ENCODE measurements at places on chromosomes 4 and X.

DNA sequence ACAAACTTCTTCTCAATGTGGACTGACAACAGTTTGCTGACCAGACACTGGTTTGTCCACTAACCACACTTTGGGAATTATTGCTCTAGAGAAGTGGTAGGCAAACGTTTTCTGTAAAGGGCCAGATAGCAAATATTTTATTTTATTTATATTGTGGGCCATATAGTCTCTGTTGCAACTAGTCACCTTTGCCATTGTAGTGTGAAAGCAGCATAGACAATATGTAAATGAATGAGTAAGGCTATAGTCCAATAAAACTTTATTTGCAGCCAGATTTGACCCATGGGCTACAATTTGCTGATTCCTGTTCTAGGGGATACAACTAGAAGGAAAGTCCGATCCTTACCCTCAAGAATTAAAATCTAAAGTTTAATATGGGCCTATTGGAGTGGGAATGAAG is 14.5 kb downstream of the TSPAN7 start:
- H3K4me3 ChIP-seq: no peak overlapping the region
- DNase-seq: no peak
- no peaks in the 10 kb centered on the region for H3K36me3 ChIP-seq
- peaks cover 15% of the 10 kb centered on the region for H3K27me3 ChIP-seq

DNA sequence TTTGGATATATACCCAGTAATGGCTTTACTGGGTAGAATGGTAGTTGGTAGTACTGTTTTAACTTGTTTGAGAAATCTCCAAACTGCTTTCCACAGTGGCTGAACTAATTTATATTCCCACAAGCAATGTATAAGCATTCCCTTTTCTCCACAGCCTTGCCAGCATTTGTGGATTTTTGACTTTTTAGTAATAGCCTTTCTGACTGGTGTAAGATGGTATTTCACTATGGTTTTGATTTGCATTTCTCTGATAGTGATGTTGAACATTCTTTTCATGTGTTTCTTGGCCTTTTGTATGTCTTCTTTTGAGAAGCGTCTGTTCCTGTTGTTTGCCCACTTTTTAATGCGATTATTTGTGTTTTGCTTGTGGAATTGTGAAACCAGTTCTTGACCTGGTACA is 290.5 kb downstream of the BMPR1B start:
- H3K27me3 ChIP-seq: no peaks in the 10 kb centered on the region
- no peak overlapping the region for H3K27ac ChIP-seq
- no peaks in the 10 kb centered on the region for H3K36me3 ChIP-seq
- no peak for DNase-seq

DNA sequence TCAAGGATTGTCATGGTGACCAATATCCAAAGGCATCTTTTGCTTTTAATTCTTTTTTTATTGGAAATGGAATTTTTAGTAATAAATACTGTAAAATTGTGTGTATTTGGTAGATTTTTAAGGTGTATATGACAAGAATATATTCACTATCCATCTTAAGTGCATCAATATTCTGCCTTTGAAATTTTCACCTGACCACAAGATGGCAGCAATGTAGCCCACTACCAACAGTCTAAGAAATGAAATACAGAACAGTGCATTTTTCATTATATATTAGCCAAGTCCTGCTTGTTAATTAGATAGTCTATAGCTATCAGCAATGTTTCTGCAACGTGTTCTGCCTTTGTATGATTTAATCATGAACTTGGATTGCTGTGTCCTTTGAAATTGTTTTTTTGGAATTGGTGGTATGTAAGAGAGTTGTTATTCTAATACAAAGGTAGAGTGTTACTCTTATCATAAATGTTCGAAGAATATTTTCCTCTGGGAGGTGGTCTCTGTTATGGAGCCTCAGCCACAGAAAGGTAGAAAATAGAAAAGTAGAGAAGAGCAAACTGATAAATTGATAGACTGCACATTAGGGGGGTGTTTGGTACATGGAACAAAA is 38.2 kb downstream of the HPGDS start:
- H3K27ac ChIP-seq: no peak overlapping the region
- H3K4me1 ChIP-seq: no peaks in the 10 kb centered on the region
- no peak for DNase-seq
- no peaks in the 10 kb centered on the region for H3K27me3 ChIP-seq

DNA sequence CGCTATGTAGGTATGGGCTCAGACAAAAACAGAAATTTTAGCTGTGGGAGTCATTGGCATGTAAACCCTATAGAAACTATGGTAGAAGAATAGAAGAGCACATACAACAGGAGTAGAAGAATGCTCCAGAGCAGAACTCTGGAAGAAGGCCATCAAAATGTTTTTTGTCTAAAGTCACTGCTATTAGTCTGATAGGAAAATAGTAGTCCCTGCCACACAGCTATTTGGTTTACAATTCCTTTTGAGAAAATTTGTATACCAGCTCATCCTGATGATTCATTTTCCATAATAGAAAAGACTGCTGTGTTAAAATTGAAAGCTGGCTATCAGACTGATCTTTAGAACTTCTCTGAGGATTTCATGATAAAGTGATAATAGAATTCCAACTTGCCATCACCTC is 32.8 kb upstream of the ADAD1 start:
- H3K27me3 ChIP-seq: no peaks in the 10 kb centered on the region
- peaks cover 3% of the 10 kb centered on the region for H3K36me3 ChIP-seq
- no peak overlapping the region for H3K27ac ChIP-seq
- DNase-seq: no peak
- no peaks in the 10 kb centered on the region for H3K4me1 ChIP-seq
- no peak overlapping the region for H3K4me3 ChIP-seq

GRCh38 chrX:111328858-111329257 is 58.6 kb upstream of the CAPN6 start:
- no peaks in the 10 kb centered on the region for H3K36me3 ChIP-seq
- no peaks in the 10 kb centered on the region for H3K4me1 ChIP-seq
- DNase-seq: no peak
- no peak overlapping the region for H3K27ac ChIP-seq
- H3K27me3 ChIP-seq: no peaks in the 10 kb centered on the region

GRCh38 chrX:15170927-15171326 is 99.0 kb downstream of the ASB9 start:
- no peak for DNase-seq
- no peaks in the 10 kb centered on the region for H3K36me3 ChIP-seq
- H3K4me1 ChIP-seq: no peaks in the 10 kb centered on the region
- H3K27ac ChIP-seq: no peak overlapping the region

GRCh38 chrX:8987672-8988250 is 46.2 kb downstream of the FAM9B start:
- H3K27ac ChIP-seq: no peak overlapping the region
- DNase-seq: no peak
- H3K4me1 ChIP-seq: no peaks in the 10 kb centered on the region
- peaks cover 9% of the 10 kb centered on the region for H3K27me3 ChIP-seq

DNA sequence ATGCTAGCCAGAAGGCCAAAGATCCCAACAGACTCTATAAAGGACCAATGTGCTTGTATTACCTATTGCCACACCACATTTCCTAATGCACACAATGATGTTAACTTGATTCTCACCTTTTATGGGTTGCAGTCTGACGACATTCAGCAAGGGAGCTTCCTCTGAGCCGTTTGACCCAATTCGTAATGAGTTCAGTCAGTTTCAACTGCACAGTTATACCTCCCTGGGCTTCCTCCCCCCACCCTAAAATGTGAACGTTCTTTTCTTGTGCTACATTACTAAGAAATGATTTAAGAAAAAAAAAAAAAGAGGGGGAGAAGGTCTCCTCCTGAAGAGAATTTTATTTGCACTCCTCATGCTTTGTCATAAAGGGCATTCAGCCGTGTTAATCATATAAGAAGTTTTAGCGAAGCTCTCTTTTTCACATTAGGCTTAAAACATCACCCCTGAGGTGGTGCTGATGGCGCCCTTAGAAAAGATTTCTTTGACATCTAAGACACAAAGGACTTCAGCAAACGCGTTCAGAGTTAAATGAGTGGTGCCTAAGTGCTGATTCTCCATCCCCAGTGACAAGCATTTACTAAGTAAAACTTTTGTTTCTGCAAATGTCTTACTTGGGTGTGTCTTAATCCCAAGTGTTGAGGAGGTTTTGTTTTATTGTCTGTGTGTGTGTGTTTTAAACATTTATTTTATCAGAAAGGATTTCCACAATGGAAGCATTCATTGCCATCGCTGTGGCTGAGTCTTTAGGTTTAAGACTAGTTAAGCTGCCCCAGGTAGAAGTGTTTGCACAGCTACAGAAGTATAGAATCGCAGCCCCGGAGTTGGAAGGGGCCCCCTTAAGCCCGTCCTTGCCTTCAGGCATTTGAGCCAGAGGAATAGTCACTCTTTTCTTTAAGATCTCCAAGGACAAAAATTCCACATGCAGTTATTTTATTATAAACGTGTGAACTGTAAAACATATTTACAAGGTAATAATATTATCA is 15.2 kb upstream of the GPC3 start:
- no peak overlapping the region for H3K27ac ChIP-seq
- no peaks in the 10 kb centered on the region for H3K36me3 ChIP-seq
- H3K27me3 ChIP-seq: no peaks in the 10 kb centered on the region
- no peaks in the 10 kb centered on the region for H3K4me1 ChIP-seq

- H3K36me3 ChIP-seq: no peaks in the 10 kb centered on the region
- DNase-seq: no peak
- H3K27me3 ChIP-seq: no peaks in the 10 kb centered on the region
- H3K4me1 ChIP-seq: no peaks in the 10 kb centered on the region
Observed at GRCh38 chr4:111562826-111563225, 582.4 kb upstream of the FAM241A start.

GRCh38 chr4:24768604-24769003 is 26.8 kb upstream of the SOD3 start:
- H3K4me3 ChIP-seq: no peak overlapping the region
- H3K27me3 ChIP-seq: no peaks in the 10 kb centered on the region
- H3K27ac ChIP-seq: no peak overlapping the region
- no peak for DNase-seq

GRCh38 chr4:6672131-6672530 is 21.5 kb upstream of the S100P start:
- H3K27me3 ChIP-seq: no peaks in the 10 kb centered on the region
- no peak overlapping the region for H3K27ac ChIP-seq
- H3K4me1 ChIP-seq: peaks cover 7% of the 10 kb centered on the region
- H3K4me3 ChIP-seq: no peak overlapping the region
- no peak for DNase-seq

- H3K27me3 ChIP-seq: no peaks in the 10 kb centered on the region
- no peaks in the 10 kb centered on the region for H3K4me1 ChIP-seq
- H3K36me3 ChIP-seq: no peaks in the 10 kb centered on the region
Observed at GRCh38 chr4:168708108-168708507, 211.3 kb downstream of the PALLD start.

GRCh38 chr4:48311896-48312295 is 29.4 kb upstream of the SLAIN2 start:
- H3K4me3 ChIP-seq: no peak overlapping the region
- H3K27ac ChIP-seq: no peak overlapping the region
- no peaks in the 10 kb centered on the region for H3K27me3 ChIP-seq
- H3K36me3 ChIP-seq: no peaks in the 10 kb centered on the region
- H3K4me1 ChIP-seq: no peaks in the 10 kb centered on the region
- DNase-seq: no peak

- H3K27me3 ChIP-seq: no peaks in the 10 kb centered on the region
- H3K4me1 ChIP-seq: no peaks in the 10 kb centered on the region
- H3K36me3 ChIP-seq: no peaks in the 10 kb centered on the region
- no peak overlapping the region for H3K4me3 ChIP-seq
Observed at GRCh38 chrX:136271300-136271699, 20.1 kb upstream of the MAP7D3 start.

GRCh38 chrX:123807835-123808416 is 51.9 kb upstream of the XIAP start:
- H3K27ac ChIP-seq: no peak overlapping the region
- H3K4me1 ChIP-seq: no peaks in the 10 kb centered on the region
- H3K27me3 ChIP-seq: no peaks in the 10 kb centered on the region
- no peak for DNase-seq
- H3K4me3 ChIP-seq: no peak overlapping the region
- no peaks in the 10 kb centered on the region for H3K36me3 ChIP-seq

DNA sequence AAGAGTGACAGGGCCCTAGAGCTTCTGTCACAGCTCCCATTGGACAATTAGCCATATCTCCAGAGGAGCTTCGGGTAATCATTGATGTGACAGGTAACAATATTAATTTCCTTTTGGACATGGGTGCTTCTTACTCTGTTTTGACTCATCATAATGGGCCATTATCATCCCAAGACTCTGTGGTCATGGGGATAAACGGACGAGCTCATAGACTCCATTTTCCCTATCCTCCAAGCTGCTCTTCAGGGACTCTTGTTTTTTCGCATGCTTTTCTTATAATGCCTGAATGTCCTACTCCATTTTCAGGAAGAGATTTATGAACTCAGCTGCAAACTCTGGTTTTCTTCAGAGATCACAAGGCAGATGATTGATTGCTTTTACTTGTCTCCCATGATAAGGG is 17.0 kb upstream of the UGT2B17 start:
- no peak for DNase-seq
- H3K27ac ChIP-seq: no peak overlapping the region
- H3K4me1 ChIP-seq: no peaks in the 10 kb centered on the region

DNA sequence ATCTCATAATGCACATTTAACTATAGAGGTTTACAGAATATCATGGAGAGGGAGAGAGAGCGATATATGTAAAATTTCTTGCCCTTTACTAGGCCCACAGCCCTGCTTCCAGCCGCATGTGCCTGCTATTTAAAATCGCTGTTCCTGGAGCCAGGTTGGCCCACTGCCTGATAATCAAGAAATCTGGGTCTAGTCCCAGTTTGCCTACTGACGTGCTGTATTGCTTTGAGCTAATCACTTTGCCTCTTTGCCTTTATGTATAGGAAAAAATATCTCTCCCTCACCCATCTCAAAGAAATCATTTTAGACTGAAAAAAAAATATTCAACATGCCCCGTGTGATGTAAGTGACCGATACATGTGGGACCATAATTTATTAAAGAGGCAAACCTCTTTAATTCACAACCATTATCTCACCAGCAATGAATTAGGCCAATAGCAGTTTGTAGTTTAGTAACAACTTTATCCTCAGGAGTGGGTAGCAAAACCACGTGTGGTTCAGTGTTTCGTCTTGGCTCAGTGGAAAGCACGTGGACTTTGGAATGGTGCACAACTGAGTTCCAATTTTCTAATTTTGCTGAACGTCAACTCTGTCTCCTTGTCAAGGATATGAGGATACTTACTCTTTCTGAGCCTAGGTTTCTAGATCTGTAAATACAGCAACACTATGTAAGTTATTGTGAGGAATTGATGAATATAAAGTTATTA is 62.6 kb downstream of the GRXCR1 start:
- H3K27ac ChIP-seq: no peak overlapping the region
- DNase-seq: no peak
- H3K27me3 ChIP-seq: no peaks in the 10 kb centered on the region
- H3K36me3 ChIP-seq: no peaks in the 10 kb centered on the region

GRCh38 chrX:46712764-46713163 is 46.2 kb downstream of the SLC9A7 start:
- H3K27ac ChIP-seq: no peak overlapping the region
- no peaks in the 10 kb centered on the region for H3K4me1 ChIP-seq
- no peaks in the 10 kb centered on the region for H3K36me3 ChIP-seq
- H3K4me3 ChIP-seq: no peak overlapping the region
- DNase-seq: no peak
- H3K27me3 ChIP-seq: no peaks in the 10 kb centered on the region

DNA sequence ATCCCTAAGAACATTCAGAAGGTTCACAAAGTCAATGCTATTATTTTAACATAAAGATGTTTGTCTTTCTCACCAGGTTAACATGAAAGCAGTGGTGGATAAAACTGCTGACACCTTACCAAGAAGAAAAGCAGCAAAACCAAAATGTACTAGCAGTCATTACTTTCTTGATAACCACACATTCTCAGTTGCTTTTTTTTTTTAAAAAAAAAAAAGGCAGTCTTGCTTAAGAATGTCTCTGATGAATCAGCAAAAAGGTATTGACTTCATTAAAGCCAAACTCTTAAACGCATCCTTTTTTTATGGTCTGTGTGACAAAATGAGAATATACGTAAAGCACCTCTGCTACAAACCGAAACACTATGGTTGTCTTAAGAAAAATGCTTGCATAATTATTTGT is 31.9 kb downstream of the CDKL2 start:
- no peak overlapping the region for H3K4me3 ChIP-seq
- H3K36me3 ChIP-seq: no peaks in the 10 kb centered on the region
- H3K27me3 ChIP-seq: no peaks in the 10 kb centered on the region
- no peaks in the 10 kb centered on the region for H3K4me1 ChIP-seq

Measured in breast epithelium (tissue), 4 donors.